ENCODE measurements at places on chromosomes 6 and 20. TPM values are rescaled to one million over a fixed set of nuclear protein-coding genes. Genes with fewer than 3 reads are reported as not detected.

GRCh38 chr20:11056414-11056813 lies 382.6 kb upstream of the JAG1 start:
- no peak for DNase-seq

DNA sequence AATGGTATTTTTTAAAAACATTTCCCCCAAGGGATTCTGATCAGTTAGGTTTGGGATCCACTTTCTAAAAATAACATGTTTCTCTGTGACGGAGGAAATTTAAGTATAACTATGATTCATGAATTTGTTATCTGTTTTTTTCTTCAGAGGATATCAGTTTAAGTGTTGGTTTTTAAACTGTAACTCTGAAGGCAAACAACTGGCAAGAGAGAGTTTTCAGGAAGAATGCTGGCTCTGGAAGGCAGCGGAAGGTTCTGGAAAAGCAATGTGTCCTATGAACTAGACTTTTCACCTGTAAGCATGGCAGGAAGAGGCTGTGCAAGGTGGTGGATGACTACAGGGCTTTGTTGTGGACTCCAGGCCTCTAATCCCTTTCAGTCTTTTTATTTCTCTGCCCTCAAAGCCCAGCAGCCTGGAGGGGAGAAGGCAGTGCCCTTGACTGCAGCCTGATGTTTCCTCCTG lies 153.1 kb downstream of the GMPR start:
- DNase-seq = no peak

Gene WFDC10B
- total RNA-seq = not detected

Gene OPRM1
- not detected for total RNA-seq
